ENCODE measurements at places on chromosomes 5 and 9.

DNA sequence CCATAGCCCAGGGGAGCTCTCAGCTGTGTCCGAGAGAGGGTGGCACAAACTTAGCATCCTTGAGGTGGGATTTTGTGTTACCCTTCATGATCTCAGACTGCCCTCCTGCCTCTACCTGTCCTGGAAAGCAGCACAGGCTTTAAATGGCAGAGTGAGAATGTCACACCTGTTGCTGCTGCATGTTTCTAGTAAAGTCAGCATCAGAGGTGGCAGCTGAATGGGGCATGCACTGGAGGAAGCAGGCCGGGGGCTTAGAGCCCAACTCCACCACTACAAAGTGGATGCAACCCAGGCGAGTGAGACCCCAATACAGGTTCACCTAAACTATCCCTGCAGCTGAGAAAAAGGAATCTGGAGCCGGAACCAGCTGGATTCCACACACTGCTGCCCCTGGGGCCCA lies 51.6 kb downstream of the MACROH2A1 start:
- DNase-seq = no peak

GRCh38 chr5:40676613-40677343 lies 2.9 kb upstream of the PTGER4 start:
- no peak for DNase-seq

GRCh38 chr9:133202145-133202513 lies 6.9 kb downstream of the OBP2B start:
- DNase-seq = no peak

DNA sequence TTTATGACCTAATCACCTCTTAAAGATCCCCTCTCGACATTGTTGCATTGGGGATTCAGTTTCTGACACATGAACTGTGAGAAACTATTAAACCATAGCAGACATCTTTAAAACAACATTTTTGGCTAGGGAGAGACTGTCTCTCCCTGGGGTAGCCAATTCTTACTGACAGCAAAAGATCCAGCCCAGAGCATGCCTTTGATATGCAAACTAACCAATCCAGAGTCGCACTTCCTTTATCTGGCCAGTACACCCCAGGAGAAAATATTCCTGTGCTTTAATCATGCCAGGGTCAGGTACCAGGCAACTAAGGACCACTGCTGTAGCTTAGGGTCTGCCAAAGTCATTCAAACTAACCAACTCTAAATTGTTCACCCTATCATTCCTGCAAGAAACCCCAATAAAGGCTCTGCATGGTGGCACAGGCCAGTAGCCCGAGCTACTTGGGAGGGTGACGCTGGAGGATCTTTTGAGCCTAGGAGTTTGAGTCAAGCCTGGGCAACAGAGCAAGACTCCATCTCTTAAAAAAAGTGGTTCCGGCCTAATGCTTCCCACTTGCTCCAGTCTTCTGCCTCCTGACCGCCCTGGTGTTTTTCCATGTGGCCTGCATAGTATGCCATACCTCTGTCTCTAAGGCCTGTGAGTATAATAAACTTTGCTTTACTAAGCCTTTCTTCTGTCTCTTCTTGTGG lies 62.3 kb upstream of the DAPK1 start:
- DNase-seq = no peak

DNA sequence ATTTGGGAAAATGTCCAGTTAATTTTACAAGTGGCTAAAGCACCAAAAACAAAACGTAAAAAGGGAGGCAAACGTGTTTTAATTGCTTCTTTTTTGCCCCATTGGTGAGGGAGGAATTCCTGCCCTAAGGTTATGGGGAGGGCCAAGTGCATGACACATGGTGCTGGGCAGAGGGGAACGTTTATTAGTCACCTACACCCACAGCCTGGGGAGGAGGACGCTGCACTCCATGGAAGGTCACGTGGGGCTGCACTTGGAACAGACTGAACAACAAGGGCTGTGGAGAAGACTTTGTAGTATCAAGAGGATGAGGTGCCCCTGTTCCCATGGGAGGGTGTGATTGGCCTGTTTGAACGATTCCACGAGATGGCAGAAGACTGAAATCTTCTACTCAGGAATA lies 13.7 kb upstream of the ADAMTS16 start:
- no peak for DNase-seq

DNA sequence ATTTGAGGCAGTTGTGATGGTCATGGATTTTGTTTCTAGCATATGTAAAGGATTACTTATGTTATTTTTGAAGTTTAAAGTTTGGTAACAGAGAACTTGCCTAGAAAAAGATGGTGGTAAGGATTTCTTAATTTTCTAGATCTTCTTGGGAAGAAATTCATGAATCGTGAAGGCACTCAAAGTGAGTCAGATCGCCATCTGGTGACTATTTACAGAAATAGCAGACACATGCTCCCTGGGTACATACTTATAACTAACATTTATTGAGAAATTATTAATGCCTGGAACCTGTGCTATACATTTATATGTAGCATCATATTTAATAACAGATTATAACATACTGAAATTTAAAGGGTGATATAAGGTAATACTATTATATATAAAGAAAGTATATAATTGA lies 299.7 kb downstream of the IZUMO3 start:
- no peak for DNase-seq
